SIG-M5 (cell line): ENCODE measurements at places on chromosomes 7 and 10.

DNA sequence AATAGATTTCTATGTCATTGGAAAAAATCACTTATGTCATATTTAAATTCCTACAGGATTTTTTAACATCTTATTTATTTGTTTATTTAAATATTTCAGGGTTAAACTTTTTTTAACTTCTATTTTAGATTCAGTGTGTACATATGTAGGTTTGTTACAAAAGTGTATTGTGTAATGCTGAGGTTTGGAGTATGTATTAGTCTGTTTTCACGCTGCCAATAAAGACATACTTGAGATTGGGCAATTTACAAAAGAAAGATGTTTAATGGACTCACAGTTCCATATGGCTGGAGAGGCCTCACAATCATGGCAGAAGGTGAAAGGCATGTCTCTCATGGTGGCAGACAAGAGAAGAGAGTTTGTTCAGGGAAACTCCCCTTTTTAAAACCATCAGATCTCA, 65.4 kb downstream of the MGAM2 start:
- DNase-seq = peak; percentile 9

- no peak for DNase-seq
Observed at GRCh38 chr10:13291821-13292773, 7.8 kb downstream of the PHYH start.

DNA sequence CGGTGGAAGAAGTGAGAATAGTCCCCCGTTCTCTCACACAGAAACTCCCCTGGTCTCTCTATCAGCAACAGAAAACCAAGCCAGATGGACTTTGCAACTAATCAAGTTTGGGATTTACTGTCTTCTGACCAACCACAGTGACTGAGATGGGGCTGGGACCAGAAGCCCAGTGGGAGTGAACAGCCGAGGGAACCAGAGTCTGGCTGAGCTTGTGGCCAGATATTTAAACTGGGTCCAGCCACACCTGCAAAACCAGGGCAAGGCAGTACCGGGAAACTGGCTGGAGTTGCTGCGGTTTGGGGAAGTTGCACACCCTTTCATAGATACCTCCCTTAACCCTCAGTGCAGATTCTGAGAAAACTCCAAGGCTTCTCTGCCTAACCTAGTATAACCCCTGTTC, 6.0 kb downstream of the GSTK1 start:
- DNase-seq = no peak

DNA sequence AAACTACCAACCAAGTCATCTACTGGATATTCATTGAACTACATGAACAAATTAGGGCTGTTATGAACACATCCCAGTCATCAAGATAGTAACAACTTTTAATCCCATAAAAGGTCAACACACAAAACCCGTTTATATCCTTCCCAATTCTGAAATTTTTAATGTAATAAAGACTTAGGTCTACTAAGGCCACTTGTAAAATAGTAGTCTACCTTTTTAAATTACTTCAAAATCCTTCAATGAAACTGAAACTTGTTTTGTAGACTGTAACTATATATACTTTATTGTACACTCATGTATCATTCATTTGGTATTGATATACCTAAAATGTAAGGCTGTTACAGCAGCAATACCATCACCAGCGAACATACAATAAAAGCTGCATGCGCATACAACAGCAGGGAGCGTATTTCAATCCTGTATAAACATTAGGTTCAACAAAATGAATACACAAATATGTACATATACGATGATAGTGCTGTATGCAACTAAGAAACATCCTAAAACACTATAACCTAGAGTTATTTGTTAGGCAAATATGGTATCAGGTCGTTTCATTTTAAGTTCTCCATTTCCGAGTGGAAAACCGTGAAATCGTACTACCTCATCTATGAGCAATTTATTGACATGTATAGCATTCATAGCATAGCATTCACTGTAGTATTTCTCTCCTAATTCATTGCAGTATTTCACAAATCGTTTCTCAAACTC, 973 bp downstream of the ATAD1 start:
- no peak for DNase-seq

DNA sequence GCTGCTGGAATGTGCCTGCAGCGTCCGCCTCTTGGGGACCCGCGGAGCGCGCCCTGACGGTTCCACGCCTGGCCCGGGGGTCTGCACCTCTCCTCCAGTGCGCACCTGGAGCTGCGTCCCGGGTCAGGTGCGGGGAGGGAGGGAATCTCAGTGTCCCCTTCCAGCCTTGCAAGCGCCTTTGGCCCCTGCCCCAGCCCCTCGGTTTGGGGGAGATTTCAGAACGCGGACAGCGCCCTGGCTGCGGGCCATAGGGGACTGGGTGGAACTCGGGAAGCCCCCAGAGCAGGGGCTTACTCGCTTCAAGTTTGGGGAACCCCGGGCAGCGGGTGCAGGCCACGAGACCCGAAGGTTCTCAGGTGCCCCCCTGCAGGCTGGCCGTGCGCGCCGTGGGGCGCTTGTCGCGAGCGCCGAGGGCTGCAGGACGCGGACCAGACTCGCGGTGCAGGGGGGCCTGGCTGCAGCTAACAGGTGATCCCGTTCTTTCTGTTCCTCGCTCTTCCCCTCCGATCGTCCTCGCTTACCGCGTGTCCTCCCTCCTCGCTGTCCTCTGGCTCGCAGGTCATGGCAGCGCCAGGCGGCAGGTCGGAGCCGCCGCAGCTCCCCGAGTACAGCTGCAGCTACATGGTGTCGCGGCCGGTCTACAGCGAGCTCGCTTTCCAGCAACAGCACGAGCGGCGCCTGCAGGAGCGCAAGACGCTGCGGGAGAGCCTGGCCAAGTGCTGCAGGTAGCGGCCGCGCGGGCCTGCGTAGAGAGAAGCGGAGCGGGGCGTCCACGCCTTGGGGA, 645 bp downstream of the SLC26A4 start:
- no peak for DNase-seq

- no peak for DNase-seq
Observed at GRCh38 chr7:143361552-143362130, 872 bp downstream of the FAM131B start.

GRCh38 chr7:73738220-73738611, 386 bp downstream of the ABHD11 start:
- DNase-seq = no peak

GRCh38 chr7:100407285-100408180, 21.0 kb downstream of the ZCWPW1 start:
- no peak for DNase-seq

- DNase-seq = no peak
Observed at GRCh38 chr10:33333260-33334101, 986 bp downstream of the NRP1 start.

DNA sequence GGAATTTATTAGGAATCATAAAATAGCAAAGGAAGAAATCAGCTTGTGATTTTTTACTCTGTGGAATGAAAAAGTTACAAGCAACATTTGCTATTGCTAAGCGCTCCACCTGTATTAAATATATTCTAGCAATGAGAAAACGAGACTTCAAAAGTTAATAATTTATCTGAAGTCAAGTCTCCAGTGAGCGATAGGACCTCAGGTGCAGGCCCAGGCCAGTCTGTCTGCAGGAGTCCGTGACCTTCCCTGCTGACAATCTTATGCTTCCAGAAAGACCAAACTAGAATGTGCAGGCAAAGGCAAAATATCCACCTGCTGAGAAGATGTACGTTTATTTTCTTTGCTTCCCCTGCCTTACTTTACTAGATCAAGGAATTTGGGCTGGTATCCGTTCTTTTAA, 22.7 kb downstream of the MRC1 start:
- no peak for DNase-seq

- no peak for DNase-seq
Observed at GRCh38 chr7:101418694-101419093, 56.0 kb downstream of the COL26A1 start.

- no peak for DNase-seq
Observed at GRCh38 chr10:129497013-129497412, 30.0 kb downstream of the MGMT start.

GRCh38 chr10:112467541-112468075, 20.6 kb downstream of the VTI1A start:
- DNase-seq = no peak
